Stimulated activated naive CD4-positive, alpha-beta T cell (primary cell): ENCODE measurements at places on chromosomes 1 and 21.

DNA sequence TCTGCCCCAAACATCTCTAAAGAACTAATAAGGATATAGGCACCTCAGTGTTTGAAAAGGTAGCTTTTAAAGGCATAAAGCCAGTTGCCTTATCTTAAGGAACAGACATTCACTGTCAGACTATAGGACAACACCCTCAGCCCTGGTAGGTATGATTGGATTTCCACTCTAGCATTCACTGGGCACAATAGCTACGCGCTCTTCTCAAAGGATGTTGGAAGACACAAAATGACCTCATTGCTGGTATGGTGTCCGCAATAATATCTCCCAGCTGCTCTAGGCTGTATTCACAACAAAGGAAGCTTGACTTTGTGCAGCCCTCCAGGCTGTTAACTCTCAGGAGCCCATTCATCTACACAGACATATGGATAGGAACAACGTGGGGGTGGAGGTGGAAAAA lies 119.4 kb upstream of the CXADR start:
- no peak for DNase-seq

DNA sequence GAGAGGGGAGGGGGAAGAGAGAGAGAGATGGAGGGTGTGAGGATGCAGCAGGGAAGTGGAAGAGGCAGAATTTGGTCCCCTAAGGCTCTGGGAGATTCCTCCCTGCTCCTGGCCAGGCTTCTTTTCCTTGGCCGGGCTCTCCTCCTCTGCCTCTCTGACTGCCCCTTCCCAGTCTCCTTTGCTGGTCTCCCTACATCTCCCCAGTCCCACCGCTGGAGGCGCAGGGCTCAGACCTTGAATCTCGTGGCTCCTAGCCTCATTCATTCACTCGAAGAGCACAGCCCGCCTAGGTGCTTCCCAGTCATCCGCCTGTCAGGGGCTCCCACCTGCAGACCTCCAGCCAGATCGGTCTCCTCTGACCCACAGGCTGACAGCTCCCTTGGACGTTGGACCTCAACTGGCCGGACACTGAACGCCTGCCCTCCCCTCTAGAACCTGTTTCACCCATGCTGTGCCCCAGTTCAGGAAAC lies 76.5 kb downstream of the VWA5B1 start:
- no peak for DNase-seq

GRCh38 chr1:176466514-176466913 lies 3.5 kb downstream of the PAPPA2 start:
- DNase-seq, result no peak

GRCh38 chr1:220594356-220594755 lies 66.4 kb downstream of the MARK1 start:
- no peak for DNase-seq

DNA sequence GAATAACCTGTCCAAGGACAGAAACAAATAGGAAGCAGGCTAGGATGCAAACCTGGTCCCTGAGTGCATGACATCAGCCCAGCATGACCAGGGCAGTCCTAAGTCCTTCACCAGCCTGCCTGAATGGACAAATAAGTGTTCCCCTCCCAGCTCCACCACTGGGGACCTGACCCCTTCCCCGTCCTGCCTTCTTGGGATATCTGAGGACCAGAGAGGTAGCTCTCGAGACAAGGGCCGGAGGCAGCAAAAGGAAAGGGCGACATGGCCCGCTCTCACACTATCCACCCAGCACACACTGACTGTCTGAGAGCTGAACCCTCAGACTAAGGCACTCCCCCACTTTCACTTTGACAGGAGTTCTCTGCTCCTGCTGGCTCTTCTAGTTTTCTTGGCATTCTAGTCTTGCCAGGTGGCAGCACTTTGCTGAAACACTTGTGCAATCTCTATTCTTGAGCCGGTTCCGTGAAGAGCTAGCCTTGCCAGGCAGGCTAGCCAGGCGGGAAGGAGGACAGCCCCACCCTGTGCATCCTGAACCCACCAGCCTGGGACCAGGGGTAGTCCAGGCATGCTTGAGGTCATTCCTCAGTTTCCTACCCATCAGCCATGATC lies 251.1 kb upstream of the RAB4A start:
- no peak for DNase-seq

DNA sequence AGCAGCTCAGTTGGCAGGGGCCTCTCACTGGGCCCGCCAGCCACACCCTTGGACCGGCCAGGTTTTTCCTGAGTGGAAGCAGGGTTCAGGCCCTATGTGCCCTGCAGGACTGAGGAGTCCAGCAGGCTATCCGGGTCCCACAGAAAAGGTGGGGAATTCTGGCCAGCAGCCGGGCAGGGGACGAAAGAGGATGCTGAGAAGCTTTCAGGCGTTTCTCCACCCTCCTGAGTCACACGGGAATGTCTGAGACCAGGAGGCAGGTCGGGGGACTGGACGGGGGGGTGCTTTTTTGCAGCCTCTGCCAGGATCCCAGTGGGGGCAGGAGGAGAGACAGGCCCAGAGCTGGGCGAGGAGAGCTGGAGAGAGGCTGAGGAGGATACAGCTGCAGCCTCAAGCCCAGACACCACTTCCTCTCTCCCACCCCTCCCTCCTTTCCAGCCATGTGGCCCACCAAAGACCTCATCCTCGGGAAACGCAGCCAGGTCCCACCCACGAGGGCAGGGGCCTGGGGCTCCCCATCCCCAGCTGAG lies 105.4 kb downstream of the SPSB1 start:
- DNase-seq, result no peak

DNA sequence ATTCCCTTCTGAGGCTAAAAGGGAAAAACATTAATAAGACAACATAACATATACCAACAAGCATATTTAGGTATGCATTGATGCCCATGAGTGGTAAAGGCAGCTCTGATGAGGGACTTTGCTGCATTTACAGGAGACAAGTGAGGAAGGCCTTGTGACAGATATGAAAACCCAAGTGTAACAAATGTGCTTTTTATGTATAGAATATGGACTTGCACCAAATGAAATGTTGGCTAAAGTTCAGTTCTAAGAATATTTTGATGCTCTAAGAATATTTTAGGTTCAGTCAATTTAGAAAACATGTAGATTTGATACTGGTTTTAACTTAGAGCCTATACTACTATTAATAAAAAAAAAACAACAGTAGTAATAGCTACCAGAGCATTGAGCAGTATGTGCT lies 424.7 kb downstream of the LMO4 start:
- DNase-seq, result no peak

DNA sequence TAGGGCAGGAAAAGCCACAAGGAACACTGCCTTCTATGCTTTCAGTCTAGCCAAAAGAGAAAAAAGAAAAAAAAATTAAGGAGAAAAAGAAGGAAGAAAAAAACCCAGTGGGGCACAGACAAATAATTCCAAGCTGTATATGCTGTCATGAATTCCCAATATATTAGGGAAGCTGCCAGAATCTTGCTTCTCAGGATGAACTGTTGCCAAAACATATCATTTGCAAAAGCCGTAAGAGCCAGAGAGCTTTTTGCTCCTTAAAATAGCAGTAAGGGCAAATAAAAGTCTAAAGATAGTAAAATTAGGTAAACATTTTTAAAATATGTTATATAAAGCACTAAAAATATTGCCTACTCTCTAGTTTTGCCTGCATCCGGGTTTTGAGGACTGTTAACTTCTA lies 52.1 kb downstream of the PGM1 start:
- no peak for DNase-seq

DNA sequence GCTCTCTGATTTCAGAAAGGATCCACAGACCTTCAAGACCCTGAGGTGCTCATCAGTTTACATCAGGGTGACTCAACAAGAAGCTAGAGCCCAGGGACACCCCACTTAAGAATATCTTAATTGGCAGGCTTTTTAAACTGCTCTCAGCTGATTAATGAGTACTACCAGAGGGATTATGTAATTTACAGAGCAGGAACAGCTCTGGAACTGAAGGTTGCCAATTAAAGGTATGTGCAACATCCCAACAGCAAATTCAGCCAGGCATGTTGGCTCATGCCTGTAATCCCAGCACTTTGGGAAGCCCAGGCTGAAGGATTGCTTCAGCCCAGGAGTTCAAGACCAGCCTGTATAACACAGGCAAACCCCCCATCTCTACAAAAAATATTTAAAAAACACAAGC lies 295.7 kb downstream of the SETD4 start:
- DNase-seq, result no peak

GRCh38 chr1:85180869-85181268 lies 19.9 kb downstream of the SYDE2 start:
- no peak for DNase-seq

- no peak for DNase-seq
These were observed 8.8 kb upstream of the C1orf115 start for GRCh38 chr1:220681220-220681880.

DNA sequence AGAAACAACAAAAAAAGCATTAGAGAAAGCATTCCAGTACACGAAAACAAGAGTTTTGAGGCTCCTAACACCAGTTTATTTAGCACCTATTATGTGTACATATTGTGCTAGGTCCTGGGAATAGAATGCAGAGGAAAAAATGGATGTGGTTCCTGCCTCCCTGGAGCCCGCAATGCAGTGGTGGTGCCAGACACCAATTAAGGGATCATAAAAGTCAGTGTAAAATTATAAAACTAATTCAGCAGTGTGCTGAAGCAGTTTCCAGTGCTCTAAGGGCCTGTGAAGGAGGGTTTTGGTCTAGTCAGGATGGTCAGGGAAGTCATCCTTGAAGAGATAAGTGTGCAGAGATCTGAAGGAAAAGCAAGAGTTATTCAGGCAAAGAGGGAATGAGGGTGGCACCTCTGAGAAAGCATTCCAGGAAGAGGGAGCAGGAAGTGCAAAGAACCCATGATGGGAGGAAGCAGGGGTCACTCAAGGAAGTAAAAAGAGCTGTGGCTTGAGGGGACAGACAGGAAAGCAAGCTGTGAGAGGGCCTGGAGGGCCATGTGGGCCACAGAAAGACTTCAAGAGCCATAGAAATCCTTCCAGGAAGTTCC lies 65.2 kb upstream of the IFNLR1 start:
- DNase-seq, result no peak

GRCh38 chr1:78035121-78035520 lies 10.6 kb upstream of the GIPC2 start:
- no peak for DNase-seq

GRCh38 chr1:93734999-93735398 lies 53.4 kb upstream of the BCAR3 start:
- DNase-seq, result no peak

DNA sequence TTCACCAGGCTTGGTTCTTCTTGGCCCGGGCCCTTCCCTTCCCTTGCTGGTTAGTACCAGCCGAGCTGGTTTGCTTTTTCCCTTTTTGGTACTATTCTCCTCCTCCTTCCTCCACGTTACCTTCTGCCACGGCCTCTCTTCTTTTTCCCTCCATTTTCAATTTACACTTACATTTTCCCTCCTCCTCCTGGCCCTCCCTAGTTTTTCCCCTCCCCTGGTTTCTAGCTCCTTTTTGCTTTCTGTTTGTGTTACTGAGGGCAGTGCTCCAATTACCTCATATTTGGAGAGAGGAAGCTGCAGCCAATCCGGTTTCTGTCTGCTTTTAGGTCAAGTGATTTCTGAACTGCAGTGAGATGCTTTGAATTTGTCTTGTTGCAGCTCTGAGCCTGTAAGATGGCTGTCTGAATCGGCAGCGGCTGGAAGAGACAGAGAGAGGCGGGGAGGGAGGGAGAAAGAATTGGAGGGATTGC lies 63.7 kb downstream of the MACF1 start:
- DNase-seq, result no peak

DNA sequence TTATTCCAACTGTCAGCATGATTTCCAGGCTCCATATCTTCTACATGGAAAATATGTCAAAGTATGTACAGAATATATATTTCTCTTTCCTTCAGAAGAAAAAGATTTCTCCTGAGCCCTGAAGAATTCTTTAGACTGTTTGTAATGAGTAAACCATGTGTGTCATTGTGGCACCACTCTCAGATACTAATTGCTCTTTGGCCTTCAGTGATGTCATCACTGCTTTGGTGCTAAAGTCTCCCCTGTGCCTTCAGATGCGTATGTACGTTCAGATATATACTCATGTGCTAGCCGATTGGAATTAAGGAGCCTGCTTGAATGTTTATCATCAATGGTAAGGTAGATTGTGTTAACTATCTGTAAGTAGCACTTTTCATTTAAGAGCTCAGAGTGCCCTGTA lies 20.6 kb upstream of the NBL1 start:
- DNase-seq, result no peak

GRCh38 chr1:32405672-32406467 lies 11.6 kb upstream of the BSDC1 start:
- DNase-seq, result no peak

DNA sequence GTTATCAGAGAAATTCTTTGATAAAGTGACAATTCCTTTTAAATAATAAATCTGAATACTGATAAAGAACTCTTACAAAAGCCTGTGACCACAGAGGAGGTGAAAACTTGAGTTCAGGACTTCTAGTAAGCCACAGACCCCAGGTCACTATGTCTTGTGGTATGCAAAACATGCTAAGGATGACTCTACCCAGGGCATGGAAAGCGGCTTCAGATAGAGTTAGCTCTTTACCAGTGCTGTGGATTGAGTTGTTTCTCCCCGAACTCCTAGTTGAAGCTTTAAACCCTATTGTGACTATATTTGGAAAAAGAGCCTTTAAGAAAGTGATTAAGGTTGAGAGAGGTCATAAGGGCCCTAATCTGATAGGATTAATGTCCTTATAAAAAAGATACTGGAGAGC lies 42.3 kb downstream of the HLX start:
- no peak for DNase-seq

DNA sequence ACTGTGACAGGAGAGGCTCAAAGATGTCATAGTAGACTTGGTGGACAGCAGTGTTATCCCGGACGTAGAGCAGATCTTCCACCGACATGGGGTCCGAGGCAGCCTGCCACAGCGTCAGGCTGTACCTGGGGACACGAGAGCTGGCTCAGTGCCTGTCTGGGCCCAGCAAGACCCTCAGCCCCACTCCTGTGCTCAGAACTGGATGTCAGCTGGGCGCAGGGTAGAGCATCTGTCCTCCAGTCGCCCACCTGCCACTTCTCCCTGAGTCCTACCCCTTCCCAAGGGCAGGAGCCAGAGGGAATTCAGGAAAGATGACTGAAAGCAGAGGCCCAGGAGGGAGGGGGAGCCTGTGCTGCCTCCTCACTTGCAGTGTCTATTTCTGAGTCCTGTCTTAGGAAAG lies 11.7 kb downstream of the FAM151A start:
- DNase-seq, result no peak

GRCh38 chr1:108817016-108817415 lies 39.9 kb downstream of the AKNAD1 start:
- no peak for DNase-seq

DNA sequence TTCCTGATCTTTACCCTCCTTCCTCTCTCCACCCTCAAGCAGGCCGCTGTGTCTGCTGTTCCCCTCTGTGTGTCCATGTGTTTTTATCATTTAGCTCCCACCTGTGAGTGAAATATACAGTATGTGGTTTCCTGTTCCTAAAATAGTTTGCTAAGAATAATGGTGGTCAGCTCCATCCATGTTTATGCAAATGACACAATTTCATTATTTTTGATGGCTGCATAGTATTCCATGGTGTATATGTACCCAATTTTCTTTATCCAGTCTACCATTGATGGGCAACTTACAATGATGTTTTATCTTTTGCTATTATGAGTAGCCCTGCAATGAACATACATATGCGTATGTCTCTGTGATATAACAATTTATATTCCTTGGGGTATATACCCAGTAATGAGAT lies 133.4 kb upstream of the RGS18 start:
- DNase-seq, result no peak
